ENCODE measurements at places on chromosomes 5 and 9.

DNA sequence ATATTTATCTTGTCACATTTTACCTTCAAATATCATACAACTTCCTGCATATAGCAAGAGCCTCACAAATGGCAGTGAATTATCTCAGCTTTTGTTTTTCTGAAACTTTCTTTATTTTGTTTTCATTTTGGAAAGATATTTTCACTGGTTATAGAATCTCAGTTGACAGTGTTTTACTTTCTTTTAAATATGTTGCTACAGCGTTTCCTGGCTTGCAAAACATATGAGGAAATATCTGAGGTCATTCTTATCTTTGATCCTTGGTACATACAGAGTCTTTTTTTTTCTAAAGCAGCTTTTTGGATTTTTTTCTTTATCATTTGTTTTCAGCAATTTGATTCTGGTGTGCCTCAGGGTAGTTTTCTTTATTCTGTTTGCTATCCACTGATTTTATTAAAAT, 77.6 kb upstream of the CEP78 start:
- DNase-seq = no peak

DNA sequence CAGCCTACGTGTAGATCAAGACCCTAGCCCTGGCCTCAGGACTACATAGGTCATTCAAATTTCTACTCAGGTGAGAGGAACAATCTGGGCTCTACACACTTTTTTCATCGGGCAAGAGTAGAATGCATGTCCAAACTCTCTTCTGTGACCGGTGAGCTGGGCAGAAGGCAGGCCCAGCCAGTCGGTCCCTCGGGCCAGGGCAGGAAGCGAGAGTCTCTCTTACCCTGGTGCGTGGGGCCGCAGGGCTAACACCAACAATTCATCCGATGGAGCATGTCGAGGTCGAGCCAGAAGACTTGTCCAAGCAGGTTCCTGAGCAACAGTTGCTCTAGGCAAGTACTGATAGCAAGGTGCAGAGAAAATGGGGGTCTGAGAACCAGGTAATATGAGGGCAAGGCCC, 88.5 kb downstream of the KLHL3 start:
- no peak for DNase-seq

DNA sequence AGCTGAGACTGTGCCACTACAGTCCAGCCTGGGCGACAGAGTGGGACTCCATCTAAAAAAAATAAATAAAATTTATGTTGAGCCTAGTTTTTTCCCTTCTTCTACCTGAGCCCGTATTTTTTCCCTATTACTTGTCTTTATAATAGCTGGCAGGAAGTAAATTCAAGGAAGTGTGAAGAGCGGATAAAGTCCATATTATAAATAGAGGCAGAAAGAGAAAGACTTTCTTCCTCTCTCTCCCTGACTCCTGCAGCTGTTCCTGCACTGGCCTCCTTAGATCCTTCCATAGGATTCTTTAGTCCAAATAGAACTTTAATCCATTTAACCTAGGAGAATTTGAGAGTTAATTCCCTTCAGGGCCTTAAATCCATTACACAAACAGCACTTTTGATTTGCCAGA, 10.3 kb upstream of the ERBIN start:
- no peak for DNase-seq

GRCh38 chr9:114462791-114463190, 42.5 kb downstream of the WHRN start:
- no peak for DNase-seq

DNA sequence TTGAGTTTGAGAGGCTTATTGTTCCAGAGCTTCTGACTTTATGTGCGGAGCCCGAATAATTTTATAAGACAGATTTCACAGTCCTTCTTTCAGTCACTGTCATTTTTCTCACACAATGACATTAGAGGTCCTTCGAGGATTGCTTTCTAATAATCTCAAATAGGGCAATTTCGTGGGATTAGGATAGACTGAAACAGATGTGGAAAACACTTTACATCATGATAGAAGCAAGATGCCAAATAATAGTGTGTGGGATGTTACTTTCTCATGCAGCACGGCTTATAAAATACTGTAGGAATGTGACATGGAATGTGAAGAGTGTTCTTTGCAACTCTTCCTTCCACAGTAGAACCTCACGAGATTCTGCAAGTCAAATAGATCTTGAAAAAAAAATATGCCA, 451.3 kb downstream of the SEMA5A start:
- no peak for DNase-seq

DNA sequence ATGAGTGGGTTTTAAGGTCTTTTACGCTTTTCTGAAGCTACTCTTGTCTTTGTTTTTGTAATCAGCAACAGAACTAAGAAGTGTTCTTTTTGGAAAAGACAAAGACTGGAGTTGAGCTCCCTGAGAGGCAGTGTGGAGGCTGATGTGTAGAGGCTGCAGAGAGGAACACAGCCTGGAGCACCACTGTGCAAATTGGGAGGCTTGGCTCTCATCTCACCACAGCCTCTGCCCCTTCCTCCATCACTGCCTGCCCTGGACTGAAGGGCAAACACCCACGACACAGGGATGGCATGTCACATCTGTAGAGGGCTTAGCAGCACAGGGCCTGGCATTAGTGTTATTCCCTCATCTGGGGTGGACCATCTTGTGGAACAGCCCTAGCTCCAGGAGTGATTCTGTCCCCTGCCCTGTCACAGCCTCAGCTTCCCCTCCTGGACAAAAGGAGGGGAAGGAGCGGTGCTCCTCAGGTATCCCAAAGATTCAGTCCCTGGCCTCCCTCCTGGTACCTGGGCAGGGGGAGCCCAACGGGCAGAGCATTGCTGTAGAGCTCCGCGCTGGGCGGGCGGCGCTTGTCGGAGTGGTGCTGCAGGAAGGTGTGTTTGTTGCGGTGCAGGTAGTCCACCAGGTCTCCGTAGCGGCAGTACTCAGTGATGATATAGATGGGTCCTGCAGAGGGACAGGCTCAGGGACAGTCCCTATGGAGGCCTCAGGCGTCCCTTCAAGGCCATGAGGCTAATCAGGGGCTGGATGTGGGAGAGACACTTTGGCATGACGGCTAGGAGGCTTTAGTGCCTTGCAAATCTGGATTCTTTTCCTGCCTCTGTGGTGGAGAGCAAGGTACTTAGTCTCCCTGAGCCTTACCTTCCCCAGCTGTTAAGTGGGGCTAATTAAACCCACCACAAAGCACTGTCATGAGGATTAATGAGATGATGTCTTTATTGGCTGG, 32.8 kb downstream of the PDGFRB start:
- DNase-seq = no peak

DNA sequence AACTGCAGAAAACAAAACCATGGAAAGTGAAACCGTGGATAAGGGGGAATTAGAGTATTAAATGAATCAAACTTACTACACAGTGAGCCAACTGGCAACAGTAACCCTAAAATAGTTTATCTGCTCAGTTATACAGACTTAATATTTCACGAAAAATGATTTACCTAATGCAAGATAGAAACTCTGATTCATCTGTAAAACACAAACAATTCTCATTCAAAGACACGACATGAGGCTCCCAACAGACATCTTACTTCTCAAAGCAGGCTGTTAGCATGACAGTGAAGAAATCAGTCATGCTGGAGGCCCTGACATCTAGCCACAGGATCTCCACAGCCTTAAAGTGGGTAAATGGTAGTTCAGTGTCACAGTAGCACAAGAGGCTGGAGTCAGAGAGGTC, 131.2 kb downstream of the FBN2 start:
- no peak for DNase-seq

DNA sequence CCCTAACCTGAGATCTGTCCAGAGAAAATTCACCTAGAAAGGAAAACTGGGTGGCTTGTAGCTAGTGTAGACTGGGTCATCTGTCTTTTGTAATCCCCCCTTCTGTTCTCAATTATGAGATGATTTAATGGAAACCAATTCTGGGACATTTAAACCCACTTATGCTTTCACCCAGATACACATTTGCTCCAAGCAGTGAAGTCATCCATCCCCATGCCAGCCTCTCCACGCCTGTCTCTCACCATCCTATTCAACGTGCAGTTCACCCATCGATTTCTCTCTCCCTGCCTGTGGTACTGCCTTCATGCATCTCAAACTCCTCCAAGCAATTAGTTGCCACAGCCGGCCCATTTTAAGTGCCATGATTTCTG, 1.8 kb downstream of the PHF19 start:
- DNase-seq = no peak

DNA sequence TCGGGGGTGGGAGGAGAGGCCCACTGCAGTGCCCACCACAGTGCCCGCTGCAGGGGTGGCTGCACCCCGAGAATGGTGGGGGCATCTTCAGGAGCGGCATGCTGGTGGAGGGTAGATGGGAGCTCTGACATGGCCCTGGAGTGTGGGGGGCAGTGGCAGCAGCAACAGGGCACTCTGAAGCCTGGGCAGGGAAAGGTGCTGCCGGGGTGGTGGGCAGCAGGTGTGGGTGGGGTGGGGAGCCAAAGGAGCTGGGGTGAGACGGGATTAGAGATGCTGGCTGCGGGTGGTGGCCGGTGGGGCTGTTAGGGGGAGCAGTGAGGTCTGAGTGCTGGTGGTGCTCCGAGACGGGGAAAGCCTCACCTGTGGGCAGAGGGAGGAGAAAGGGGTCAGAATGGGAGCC, 18.0 kb downstream of the FAM193B start:
- no peak for DNase-seq

DNA sequence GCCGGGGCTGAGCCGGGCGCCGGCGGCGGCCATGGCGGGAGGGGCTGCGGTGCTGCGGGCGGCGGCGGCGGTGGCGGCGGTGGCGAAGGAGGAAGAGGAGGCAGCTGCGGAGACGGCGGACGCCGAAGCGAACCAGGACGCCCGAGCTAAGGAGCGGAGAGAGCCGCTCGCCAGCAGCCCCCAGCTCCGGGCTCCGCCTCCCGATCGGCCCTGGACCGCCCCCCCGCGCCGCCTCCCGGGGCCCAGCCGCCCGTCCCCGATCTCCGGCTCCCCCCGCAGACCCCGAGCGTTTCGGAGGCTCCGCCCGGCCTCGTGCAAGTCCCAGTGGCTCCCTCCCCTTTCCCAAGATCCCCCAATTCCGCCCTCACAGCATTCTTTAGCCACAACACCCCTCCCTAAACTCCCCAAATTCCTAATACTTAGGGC, at the start of gene ASTN2:
Gene ASTN2 (minus strand): TSS at position 152 of the 426 bp plus-strand sequence. CDS start 119 bp downstream, at position 33.
- no peak for DNase-seq
